ENCODE measurements at places on chromosomes 6 and 20.

- DNase-seq: no peak
These were observed 5.7 kb downstream of the VTA1 start for GRCh38 chr6:142152746-142153145.

- DNase-seq: no peak
These were observed 353.9 kb downstream of the HACE1 start for GRCh38 chr6:104505838-104506237.

GRCh38 chr20:63120808-63121090 lies 95.2 kb downstream of the YTHDF1 start:
- no peak for DNase-seq

DNA sequence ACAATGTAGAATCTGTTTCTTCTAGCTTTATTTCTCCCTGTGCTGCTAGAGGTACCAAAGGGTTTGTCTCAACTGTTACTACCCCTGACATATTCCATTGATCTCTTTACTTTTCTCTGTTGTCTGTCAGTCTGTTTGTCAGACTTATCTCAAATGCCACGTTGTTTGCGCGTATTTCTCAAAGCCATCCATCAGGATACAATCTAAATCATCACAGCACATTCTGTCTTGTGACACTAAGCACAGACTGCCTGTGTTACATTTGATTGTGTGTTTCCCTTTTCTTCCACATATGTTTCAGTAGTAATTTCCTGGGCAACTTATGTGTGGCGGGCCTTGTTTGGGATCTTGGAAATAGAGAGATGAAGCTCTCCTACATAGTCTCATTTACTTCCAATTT lies 30.2 kb upstream of the SERINC3 start:
- DNase-seq: no peak

- no peak for DNase-seq
These were observed 280.3 kb upstream of the SYNCRIP start for GRCh38 chr6:85923013-85923430.

GRCh38 chr20:55166063-55166462 lies 690.7 kb downstream of the DOK5 start:
- DNase-seq: no peak

GRCh38 chr6:109515781-109516409 lies 32.9 kb upstream of the ZBTB24 start:
- peak; percentile 33 for DNase-seq

- peak; percentile 65 for DNase-seq
These were observed 1.1 kb upstream of the RPS12 start for GRCh38 chr6:132813173-132813856.

GRCh38 chr20:17571153-17571527 lies 1.3 kb downstream of the DSTN start:
- peak; percentile 69 for DNase-seq

GRCh38 chr6:89133981-89134380 lies 11.9 kb upstream of the PM20D2 start:
- no peak for DNase-seq

DNA sequence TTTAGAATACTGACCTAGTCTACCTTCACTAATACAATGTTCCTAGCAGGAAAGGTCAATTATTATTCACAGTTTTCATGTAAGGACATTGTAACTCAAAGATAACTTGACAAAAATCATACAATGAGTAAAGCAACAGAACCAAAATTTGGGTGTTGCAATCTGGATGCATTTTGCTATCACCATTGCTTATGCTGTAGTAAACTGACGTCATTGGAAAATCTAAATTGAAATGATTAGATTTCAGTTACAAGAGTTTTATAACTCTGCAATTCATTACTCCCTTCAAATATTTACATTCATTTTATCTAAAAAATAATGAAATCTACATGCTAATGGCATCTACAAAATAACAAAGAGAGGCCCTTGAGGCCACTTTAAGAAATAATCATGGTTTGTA lies 147.0 kb downstream of the TENT5A start:
- no peak for DNase-seq

- DNase-seq: no peak
These were observed 48.2 kb upstream of the LRRC1 start for GRCh38 chr6:53746442-53747103.

DNA sequence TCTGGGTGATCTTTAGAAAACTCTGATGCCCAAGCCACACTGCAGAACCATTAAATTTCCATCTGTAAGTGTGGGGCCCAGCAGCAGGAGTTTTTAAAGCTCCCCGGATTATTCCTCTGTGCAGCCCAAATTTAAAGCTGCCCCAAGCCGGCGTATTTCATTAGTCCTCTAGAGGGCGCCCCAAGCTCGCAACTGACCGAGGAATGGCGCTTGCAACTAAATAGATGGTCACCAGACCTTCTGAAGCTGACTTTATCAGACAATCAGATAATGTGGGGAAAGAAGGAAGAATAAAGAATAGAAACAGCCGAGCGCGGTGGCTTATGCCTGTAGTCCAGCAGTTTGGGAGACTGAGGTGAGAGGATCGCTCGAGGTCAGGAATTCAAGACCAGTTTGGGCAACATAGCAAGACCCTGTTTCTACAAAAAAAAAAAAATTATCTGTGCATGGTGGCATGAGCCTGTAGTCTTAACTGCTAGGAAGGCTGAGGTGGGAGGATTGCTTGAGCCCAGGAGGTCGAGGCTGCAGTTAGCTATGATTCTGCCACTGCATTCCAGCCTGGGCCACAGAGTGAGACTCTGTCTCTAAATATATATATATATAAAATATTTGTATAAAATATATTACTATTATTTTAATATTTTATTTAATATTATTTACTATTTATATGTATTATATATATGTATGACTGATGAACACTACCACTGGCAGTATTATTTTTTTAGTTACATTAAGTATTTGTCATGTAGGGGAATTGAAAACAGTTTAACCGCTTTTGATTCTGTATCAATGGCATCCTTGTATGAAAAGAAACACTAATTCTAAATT lies 56.0 kb downstream of the OTOR start:
- DNase-seq: peak; percentile 15

GRCh38 chr20:53087037-53087777 lies 115.0 kb downstream of the TSHZ2 start:
- DNase-seq: no peak

GRCh38 chr6:139373928-139374356 lies 506 bp downstream of the CITED2 start:
- DNase-seq: no peak

- DNase-seq: no peak
These were observed 102.9 kb upstream of the FRMD1 start for GRCh38 chr6:168181876-168182275.

- DNase-seq: no peak
These were observed at the start of gene PCK1 for GRCh38 chr20:57560554-57561355. Gene PCK1, plus strand, starts transcription at chr20:57561110. Its CDS starts 302 bp downstream, at chr20:57561412.

DNA sequence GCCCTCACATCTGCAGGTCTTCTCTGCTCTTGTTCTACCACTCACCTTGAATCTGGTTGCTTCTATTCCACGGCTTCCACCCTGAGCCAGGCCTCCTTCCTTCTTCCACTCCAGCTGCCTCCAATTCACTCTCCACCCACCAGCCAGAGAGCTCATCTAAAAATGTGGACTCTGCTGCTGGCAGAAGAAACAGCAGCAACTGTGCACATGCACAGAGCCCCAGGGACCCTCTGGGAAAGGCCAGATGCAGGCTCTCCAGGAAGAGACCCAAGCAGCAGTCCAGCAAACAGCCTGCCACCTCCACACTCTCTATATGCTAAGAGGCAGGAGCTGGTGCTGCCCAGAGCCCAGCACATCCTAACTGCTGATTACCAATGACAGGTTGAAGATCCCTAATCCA lies 162.6 kb upstream of the TOP1 start:
- DNase-seq: no peak

- no peak for DNase-seq
These were observed 55.3 kb upstream of the SOX4 start for GRCh38 chr6:21538186-21538798.

DNA sequence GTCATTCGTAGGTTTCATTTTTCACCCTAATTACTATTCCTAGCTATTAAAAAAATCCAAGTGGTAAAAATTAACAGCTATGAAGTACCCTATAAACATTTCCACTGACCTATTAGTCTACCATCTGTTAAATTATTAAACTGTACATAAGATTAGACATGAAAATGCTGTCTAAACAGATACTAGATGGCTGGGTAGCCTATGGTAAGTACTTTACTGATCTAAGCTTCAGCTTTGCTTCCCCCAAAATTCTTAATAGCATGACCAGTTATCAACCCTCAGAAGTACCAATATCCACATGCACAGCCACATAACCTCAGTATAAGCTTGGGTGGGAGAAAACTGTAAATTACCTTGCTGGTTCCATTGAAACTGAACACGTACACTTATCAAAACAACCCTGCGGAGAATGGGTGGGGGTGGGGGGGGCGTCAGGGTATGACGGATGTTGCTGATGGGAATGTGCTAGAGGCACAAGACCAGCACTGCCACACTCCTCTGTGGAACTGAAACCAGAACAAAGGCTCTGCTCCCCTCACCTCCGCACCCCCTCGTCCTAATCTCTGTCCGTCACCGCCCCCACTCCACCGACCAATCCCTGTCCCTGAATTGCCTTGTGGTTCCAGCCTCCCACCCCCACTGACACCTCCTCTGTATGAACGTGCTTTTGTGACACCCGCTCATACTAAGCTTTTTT lies 45.3 kb downstream of the B4GALT5 start:
- DNase-seq: peak; percentile 63

DNA sequence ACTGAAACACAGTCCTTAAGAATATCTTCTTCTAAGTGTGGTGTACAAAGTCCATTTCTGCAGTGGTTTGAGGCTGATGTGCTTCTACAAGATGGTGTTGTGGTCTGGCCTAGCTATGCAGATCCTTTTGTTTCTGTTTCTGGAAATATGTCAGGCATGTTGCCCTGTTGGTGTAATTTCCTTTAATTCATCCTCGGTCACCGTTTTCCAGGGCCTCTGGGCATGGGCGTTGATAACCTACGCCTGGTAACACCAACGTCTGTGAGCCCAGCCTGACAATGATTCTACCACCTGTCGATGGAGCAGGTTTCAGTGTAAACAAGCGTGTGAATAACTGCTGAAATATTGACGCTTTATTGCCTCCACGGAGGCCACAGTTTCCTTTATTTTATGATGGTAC lies 33.3 kb upstream of the AFDN start:
- DNase-seq: no peak

GRCh38 chr6:156191895-156192294 lies 585.3 kb upstream of the ARID1B start:
- no peak for DNase-seq

GRCh38 chr6:56246881-56247653 lies at the start of gene COL21A1:
Gene COL21A1, minus strand, starts transcription at chr6:56247580. Its CDS starts 64,962 bp downstream, at chr6:56182618.
- no peak for DNase-seq

DNA sequence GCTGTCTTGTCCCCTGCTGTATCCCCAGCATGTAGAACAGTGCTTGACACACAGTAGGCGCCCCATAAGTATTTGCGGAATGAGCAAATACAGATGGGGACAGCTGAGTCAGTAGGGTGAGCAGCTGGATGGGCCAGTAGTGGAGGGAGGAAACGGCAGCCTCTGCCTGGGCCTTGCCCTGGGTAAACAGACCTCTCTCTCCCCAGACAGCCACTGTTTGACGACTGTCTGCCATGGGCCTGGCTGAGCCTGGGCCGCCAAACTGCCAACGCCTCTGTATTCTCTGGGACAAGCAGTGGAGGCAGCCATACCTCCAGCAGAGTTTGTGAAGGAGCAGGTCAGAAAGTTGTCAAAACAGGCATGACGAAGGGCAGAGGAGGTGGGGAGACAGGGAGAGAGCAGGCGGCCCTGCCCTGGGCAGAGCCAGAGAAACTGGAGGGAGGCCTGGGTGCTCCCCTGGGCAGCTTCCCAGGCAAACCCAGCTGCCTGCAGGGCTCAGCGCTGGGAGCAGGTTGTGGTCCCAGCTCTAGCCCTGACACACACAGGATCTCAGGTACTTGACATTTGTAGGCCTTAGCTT lies 15.2 kb downstream of the HNF4A start:
- no peak for DNase-seq

GRCh38 chr20:53625311-53626129 lies 31.9 kb upstream of the ZNF217 start:
- DNase-seq: no peak

DNA sequence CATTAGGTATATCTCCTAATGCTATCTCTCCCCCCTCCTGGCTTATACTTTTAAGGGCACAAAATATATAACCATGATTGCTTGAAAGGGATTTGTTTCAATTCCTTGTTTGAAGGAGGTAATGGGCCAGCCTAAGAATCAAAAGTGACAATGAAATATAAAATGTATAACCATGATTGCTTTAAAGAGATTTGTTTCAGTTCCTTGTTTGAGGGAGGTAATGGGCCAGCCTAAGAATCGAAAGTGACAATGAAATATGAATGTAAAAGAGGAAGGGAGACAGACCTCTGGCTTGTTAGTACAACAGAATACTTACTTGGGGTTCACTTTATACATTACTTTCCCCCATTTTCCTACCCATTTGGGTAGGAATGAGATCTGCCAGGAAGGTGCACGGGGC lies 55.5 kb downstream of the FOXC1 start:
- DNase-seq: no peak

- no peak for DNase-seq
These were observed 58.2 kb upstream of the BCLAF1 start for GRCh38 chr6:136347847-136348246.

DNA sequence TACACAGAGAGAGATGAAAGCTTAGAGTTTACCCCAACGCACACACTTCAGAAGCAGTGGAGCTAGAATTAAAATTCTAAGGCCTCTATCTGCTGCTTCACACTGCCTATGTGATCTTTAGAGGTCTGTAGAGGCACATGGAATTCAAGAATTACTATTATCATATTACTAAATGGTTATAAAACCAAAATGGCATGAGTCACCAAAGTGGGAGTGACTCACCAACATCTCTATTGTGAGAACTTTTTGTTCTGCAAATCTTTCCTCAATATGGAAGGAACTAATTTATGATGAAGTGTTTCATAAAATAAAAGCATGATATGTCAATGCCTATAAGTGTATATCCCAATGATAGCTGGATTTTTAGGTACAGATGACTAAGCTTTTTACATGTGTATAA lies 28.5 kb upstream of the TMEM244 start:
- no peak for DNase-seq

GRCh38 chr6:36686668-36687513 lies 8.4 kb downstream of the CDKN1A start:
- DNase-seq: no peak

DNA sequence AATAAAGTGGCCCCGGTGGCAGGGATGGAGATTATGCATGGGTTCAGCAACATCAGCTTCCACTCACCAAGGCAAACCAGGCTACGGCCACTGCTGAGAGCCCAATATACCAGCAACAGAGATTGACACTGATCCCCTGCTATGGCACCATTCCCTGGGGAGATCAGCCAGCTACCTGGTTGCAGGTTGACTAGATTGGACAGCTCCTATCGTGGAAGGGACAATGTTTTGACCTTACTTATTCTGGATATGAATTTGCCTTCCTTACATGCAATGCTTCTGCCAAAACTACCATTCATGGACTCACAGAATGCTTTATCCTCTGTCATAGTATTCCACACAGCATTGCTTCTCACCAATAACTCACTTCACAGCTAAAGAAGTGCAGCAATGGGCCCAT lies 174.8 kb upstream of the TNFAIP3 start:
- DNase-seq: no peak

GRCh38 chr6:139979021-139979725 lies 604.7 kb upstream of the CITED2 start:
- DNase-seq: no peak

GRCh38 chr20:31587545-31588389 lies 17.3 kb upstream of the ID1 start:
- DNase-seq: no peak
